KBM-7 (cell line): ENCODE measurements at places on chromosomes 2 and 18.

DNA sequence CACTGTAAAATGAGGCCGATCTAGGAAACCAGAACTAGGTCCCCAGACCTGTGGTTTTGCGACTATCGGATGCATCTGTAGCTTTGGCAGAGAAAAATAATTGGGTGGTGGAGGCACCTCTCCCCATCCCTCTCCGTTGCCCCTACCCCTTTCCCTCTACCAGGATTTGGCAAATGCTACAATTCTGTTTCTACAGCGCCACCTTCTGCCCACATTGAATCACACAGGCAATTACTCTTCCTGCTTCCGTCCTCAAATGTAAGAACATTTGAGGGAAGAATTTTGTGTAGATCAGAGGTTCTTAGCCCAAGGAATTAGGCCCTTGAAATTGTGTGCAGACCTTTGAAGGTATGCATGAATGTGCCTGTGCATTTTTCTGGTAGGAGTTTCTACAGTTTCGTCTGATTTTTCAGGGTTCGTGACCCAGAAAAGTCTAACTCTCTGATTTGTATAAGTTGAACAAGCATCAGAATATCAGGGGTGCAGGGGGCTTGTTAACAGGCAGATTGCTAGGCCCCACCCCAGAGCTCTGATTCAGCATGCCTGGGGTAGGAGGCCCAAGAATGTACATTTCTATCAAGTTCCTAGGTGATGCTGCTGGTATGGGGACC lies 11.2 kb downstream of the ATP6V1B1 start:
- DNase-seq: peak; percentile 81

GRCh38 chr18:69889009-69889408 lies 58.7 kb downstream of the CD226 start:
- no peak for DNase-seq

DNA sequence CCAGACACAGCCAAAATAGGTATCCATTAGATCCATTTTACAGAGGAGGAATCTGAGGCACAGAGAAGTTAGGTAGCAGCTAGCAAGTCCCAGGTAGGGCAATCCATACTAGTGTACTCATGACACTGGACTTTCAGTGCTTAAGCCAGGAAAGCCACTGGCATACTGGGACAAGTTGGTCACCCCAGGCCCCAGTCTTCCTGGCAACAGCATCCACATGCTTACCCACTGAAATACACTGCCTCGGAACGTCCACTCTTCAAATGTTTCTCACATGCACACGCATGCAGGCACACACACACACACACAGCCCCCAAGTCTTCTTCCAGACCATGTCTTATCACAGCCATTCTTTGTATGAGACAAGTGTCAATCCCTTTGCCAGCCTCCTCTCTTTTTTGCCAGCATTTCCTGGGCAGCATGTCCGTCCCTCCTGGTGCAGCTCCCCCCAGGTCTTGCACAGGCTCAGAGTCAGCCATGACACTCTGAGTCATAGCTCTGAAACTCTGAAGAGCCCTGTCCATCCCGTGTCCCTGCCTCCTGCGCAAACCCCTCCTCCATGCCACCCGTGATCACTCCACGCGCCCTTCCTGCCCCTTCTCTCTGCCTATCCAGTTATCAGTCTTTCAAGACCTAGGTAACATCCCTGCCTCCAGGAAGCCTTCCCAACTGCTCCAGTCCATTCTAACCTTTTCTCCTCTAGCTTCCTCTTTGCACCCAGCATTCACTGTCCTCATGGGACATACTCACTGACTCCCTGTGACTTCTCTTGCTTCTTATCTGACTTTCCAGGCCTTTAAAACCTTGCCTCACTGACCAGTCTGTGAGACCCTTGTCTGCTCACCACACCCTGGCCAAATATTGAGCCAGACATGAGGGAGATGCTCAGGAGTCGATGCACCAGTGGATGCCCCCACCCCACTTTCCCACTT lies 10.9 kb upstream of the TEX261 start:
- DNase-seq: no peak

DNA sequence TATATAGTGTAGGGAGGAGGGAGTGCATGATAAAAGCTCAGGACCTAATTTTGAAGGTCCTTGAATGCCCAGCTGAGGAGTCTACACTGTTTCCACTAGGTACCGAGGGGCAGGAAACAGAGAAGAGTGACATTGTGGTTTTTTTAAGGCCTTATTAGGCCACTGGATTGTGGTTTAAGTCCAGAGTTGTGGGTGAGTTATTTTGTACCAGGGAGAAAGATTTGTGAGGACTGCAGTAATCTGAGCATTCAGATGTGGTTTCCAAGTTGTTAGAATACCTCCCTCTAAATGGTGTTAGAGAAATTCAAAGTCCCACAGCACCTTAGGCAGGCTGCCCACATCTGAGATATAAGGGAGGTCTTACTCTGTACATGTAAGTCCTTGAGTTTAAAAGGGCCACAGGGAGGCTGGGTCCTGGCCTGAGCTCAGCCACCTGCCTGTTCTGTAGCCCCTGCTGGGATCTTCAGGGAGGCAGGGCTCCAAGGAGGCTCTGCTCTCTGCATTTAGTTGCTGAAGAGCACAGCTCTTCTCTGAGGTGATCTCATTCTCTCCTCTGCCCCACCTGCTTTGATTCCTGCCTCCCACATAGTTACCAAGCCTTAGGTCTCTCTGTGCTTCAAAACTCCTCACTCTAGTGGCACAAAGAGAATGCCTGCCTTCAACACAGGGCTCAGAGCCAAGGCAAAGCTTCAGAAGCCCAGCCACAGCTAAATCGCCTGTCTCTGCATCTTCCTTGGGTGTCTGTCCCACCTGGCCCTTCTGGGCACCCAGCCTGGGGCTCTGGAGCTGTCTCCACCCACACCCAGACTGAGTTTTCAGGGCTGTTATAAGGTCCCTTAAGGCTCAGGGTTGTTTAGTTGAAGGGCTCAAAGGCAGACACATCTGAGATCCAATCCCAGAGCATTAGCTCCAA lies 88.1 kb downstream of the VSNL1 start:
- DNase-seq: no peak

GRCh38 chr2:69275490-69275889 lies 111.5 kb downstream of the GFPT1 start:
- no peak for DNase-seq

GRCh38 chr18:63079114-63079513 lies 240.5 kb downstream of the BCL2 start:
- DNase-seq: peak; percentile 69

DNA sequence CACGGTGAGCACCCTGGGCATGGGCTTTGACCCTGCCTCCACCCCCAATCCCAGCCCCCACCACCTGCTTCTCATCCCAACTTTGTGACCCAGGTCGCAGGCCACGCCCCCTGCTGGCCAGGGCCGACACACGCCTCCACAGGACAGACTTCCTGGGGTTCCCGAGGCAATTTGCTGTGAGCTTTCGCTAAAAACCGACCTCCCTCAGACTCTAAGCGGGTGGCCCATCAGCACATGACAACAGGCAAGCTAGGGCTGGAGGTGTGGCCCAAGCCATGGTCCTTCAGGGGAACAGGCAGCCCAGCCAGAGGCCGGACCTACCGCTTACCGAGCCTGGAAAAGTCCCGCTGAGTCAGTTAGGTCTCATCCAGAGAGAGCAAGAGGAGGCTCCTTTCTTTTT lies 31.9 kb downstream of the C1QL2 start:
- peak; percentile 16 for DNase-seq

- DNase-seq: no peak
Observed at GRCh38 chr18:22829781-22830180, 103.3 kb upstream of the RBBP8 start.

DNA sequence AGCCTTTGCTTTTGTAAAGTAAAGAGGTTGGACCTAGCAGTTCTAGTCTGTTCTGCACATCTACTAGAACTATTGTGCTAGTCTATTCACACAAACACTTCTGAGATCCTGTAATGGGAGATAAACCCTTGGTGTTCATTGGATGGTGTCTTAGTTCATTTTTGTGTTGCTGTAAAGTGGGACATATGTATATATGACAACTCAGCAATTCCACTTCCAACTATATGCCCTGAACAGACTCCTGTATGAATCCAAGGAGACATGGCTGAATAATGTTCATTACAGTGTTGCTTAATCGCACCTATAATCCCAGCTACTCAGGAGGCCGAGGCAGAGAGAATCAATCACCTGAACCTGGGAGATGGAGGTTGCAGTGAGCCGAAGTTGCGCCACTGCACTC lies 23.3 kb downstream of the HK2 start:
- DNase-seq: no peak

DNA sequence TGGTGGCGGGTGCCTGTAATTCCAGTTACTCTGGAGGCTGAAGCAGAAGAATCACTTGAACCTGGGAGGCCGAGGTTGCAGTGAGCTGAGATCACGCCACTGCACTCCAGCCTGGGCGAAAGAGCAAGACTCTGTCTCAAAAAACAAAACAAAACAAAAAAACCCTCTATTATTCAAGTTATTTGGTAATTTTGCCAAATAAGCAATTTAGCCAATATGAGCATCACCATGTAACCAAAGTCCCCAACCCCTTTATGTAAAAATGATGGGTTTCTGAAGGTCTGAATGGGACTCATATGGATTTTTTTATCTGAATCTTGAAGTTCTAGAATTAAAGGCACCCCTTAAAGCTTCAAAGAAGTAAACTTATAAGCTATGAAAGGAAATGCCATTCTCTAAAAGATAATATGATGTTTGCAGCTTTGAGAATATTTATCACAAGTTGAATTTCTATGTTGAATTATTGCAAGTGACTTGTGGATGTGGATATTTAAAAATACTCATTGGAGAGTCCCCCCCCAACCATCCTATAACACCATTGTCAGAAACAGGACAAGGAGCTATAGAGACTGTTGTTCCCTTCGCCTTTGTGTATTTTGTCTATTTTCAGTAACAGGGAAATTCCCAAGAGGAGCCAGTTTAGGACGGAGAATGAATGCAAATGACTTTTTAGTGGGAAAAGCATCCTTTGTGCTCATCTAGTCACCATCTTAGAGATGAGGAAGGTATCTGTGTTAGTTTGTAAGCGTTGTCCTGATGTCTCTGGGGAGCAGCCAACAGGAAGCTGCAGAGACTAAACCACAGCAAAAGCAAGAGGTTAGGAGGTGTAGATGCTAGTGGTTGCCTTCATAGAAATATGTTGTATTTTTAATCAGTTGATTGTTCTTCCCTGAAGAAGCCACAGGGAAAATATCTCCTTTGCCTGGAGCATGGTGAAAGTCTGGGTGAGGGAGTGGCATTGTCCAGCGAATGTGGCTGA lies 68.3 kb downstream of the TET3 start:
- DNase-seq: no peak

DNA sequence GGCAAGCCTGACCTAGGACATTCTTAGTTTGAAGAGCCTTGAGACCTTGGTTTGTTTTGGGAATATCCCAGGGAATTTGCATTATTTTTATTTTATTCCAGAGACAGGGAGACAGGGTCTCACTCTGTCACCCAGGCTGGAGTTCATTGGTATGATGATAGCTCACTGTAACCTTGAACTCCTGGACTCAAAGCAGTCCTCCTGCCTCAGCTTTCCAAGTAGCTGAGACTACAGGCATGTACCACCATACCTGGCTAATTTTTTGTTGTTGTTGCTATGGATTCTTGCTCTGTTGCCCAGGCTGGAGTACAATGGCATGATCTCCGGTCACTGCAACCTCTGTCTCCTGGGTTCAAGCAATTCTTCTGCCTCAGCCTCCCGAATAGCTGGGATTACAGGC lies 4.8 kb downstream of the MTA3 start:
- DNase-seq: no peak

- no peak for DNase-seq
Observed at GRCh38 chr2:239876948-239877289, 148.2 kb downstream of the NDUFA10 start.

GRCh38 chr2:98769784-98770183 lies 38.9 kb upstream of the MGAT4A start:
- no peak for DNase-seq

DNA sequence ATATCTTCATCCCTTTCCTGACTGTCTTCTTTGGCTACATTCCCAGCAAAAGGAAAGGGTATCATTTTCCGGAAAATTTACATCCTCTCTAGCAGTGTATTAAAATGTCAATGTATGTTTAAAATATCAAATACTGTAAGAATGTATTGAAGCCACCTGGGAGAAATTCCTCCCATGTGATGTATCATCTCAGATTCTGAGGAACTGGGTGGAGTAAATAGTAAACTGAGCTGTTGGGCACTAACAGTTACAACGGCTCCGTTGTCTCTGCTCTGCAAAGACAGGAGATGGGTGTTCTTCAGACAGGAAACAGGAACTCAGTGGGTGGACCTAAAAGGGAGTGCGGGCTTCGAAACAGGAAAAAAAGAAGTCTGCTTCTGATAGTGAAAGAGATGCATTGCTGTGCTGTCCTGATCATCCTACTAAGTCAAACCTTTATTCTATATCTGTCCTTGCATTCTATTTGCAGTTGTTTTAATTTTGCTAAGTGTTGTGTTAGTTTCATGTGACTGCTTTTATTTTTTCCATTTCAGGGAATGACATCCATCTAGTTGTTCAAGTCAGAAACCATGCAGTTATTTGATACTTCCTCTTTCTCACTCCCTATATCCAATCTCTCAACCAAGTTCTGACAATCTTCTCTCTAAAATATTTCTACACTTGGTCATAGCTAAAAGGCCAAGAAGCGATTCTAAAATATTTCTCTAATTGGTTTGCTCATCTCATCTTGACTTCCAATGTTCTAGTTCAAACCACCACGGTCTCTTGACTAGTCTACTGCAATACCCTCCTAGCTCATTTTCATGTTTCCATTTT lies 19.4 kb downstream of the DOK1 start:
- DNase-seq: peak; percentile 96

DNA sequence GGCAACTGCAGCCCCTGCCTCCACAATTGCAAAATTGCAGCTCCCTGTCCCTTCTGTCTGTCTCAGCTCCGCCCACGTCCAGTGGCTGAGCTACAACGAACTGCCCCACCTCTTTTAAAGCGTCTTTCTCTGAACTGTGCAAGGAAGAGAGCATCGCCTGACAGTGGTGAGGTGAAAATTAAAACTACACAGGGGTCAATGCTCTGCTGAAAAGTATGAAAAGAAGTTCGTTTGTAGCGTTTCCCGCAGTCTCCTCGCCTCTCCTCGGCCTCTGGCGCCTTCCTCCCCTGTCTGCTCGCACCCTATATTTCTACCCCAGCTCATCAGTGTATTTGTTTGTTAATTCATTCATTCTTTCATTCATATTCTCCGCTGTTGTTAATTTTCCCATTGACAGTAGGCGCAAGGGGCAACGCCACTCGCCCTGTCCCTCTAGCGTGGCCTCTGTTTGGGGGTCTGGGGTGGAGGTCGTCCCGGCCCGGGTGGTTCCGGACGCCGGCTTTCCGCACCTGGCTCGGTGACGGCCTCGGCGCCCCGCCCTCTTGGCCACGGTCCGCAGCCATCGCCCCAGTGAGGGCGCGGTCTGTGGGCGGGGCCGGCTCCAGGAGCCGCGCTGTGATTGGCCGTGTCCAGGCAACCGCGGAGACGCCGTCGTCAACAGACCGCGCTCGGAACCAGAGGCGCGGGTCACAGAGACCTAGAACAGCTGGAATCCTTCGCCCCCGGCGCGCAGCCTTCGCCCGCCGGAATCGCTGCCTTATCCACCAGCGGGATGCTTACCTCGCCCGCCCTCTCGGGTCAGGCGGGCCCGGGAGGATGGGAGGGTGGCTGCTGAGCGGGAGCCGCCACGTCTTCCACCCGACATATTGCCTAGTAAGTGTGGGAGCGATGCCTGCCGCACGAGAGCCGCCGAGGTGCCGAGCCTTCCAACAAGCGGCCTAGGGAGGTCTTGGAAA lies at the start of gene VWA3B:
TSS of gene VWA3B (plus strand) at position 677 of the 956 bp plus-strand sequence. CDS start 5,926 bp downstream, outside the sequence.
- no peak for DNase-seq
